Left colon (tissue), 2 donors: ENCODE measurements at places on chromosomes 11 and 22.

DNA sequence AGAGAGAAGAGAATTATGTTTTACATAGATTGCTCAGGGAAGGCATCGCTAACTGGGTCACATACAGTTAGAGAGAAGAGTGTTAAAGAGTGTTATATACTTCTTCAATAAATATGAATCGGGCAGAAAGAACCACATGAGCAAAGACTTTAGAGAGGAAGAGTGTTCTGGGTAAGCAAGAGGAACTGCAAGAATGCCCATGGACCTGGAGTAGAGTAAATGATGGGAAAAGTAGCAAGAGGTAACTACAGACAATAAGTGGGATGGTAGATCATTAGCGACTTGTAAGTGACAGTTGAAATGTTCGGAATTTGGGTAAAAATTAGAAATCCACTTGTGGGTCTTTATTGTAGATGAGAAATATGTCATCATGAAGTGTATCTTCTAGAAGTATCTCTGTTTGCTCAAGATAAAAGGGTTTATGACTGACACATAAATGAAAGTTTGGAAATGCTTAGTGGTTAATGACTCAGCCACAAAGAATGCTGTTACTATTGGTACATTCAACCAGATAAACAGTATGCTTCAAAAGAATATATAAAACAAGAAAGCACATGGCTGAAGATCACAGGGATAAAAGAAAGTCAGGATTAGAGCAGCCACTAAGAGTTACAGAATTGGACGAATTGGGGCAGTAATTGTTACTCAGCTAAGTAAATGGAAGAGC is 229.3 kb downstream of the CASP12 start:
- no peak for DNase-seq

DNA sequence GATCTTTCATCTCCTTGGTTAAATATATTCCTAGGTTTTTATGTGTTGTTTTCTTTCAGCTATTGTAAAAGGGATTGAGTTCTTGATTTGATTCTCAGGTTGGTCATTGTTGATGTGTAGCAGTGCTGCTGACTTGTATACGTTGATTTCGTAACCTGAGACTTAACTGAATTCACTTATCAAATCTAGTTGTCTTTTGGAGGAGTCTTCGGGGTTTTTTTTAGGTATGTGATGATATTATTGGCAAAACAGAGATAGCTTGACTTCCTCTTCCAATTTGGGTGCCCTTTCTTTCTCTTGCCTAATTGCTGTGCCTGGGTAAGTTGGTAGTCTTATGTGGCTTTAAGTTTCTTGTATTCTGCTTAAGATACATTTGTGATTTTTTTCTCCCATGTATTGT is 52.8 kb downstream of the CBL start:
- no peak for DNase-seq

DNA sequence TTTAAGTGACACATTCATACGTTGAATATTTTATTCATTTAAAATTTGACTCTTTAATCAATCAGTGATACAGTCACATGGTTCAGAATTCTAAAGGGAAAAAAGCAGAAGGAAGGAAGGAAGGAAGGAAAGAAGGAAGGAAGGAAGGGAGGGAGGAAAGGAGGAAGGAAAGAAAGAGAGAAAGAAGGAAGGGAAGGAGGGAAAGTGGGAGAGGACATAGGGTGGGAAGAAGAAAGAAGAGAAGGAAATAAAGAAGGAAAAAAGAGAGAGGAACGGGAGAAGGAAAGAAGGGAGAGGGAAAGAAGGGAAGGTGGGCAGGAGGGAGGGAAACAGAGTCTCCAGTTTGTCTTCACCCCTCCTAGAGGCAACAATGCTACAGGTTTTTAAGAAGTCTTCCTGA is 518.6 kb downstream of the MIAT start:
- DNase-seq, result no peak

GRCh38 chr22:47372111-47372581 is 609.7 kb downstream of the TBC1D22A start:
- no peak for DNase-seq

DNA sequence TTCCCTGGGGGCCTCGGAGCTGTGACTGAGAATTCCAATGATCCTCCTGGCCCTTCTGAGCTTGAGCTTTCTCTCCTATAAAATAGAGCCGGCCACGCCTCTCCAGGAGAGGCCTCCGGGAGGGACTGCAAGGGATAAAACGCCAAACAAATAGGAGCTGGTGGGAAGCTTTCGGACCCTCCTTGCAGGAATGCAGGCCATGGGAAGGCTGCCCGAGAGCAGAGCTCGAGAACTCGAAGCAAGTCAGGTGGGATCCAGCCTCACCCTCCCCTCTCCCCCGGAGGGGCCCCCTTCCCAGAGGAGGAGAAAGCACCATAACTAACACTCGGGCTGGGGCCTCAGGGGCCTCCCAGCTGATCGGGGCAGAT is 34.6 kb downstream of the FLRT1 start:
- no peak for DNase-seq

GRCh38 chr22:41873391-41873790 is 40.5 kb downstream of the SREBF2 start:
- DNase-seq, result no peak

GRCh38 chr11:60699936-60700335 is 524 bp downstream of the MS4A8 start:
- no peak for DNase-seq
